Activated T-helper 2 cell treated with anti-CD3 and anti-CD28 coated beads, Interferon-gamma antibody, Interleukin-2, Interleukin-4, amounts not matched to agents 10 μg/mL and 5 μg/mL and 100 μg/mL, durations not matched to agents 14 hours and 24 hours and 36 hours (primary cell): ENCODE measurements at places on chromosomes 7 and 10.

DNA sequence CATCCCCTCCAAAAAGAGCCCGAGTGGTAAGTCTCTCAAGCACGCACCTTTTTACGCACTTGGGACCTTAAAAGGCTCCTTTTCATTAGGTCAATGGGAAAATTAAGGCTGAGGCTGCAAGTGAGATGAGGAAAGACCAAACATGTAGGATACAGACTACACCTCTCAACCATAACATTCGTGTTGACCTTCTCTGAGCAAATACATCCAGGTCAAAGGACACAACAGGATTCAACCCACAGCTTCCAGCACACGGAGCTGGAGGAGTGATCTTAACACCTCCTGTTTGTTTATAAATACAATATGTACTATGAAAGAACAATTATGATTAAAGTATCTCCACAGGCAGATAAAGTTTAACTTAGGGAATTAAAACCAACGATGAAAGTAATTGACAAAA is 9.7 kb downstream of the SFMBT2 start:
- DNase-seq: no peak

- no peak for DNase-seq
These were observed 73.1 kb downstream of the MKLN1 start for GRCh38 chr7:131400681-131401176.

GRCh38 chr7:25949736-25950487 is 202.1 kb upstream of the NFE2L3 start:
- no peak for DNase-seq

DNA sequence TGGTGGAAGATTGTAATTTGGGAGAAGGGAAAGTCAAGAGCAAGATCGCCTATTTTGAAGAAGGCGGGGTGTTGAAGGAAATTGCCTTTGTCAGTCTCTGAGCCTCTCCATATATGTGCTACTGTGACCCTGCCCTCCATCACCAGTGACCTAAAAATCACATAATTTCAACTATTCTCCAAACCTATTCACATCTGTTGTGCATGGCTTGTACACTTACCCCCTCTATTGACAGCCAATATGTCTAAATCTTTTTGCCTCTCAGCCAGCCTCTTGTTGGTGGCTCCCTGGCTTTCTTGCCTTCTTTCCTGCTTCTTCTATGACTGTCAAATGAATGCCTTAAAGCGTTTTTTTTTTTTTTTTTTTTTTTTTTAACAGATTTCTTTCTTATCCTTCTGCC is 295.6 kb downstream of the AUTS2 start:
- DNase-seq: no peak

DNA sequence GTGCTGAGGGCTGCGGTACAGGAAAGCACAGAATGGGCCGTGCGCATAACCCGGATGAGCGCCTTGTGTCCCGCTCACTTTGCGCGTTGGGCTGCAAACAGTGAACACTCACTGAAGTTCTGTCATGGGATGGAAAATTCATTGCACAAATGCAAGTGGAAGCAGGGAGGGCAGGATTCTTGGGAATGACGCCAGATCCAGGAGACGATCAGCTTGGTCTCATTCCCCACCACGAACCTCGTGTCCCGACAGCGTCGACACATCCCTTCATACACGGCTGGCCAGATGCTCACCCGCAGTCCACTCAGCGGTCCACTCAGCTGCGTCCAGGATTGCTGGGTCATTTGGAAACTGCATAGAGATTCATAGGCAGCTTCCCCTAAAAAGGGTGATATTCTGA is 607.1 kb downstream of the SDK1 start:
- DNase-seq: no peak
